ENCODE measurements at places on chromosomes 11 and 22.

GRCh38 chr11:93059117-93059957 is 89.9 kb downstream of the MTNR1B start:
- DNase-seq = no peak

- peak; percentile 91 for DNase-seq
Observed at GRCh38 chr22:21938071-21938822, 14.4 kb downstream of the PPM1F start.

GRCh38 chr11:17580271-17580670 is 33.2 kb downstream of the OTOG start:
- no peak for DNase-seq

DNA sequence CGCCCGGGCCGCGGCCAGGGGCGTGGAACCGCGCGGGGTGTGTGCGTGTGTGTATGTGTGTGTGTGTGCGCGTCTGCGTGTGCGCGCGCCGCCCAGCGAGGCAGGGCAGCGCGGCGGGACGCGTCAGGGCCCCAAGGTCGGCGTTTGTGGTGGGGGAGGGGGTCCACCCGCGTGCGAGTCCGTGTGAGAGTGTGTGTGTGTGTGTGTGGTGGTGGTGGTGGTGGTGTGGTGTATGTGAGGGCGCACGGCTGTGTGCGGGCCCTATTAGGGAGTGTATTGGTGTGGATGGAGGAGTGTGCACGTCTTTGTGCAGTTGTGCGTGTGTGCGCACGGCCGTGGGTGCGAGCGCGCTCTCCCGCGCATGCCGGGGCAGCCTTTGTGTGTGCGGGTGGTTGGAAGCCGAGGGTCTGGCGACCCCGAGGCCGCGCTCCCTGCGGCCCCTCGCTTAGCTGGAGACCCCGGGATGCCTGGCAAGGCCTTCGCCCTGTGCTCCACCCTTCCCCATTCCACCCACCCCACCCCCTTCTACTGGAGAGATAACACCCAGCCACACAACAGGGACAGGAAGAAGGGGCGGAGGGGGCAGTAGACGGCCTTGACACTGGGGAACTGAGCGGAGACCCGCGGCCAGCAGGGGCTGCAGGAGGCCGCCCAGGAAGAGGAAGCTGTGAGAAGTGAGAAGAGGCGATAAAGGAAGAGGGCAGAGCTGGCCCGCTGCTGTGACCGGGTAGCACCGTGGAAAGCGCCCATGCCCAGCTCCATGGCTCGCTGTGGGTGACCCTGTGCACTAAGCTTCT is 528 bp upstream of the ARRB1 start:
- DNase-seq = no peak

DNA sequence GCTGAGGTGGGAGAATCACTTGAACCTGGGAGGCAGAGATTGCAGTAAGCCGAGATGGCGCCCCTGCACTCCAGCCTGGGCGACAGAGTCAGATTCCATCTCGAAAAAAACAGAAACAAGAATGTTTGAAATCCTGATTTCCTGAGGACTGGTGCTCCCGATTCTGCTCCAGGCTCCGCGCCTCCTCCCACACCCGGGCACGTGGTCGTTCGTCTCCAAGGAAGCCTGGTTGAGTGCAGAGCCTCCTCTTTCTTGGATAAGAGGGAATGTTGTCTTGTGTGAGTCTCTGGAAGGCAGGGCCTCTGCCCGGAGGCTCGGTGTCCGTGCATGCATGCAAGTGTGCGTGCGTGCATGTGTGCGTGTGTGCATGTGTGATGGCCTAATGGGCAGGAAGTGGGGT is 30.1 kb downstream of the BRSK2 start:
- no peak for DNase-seq

DNA sequence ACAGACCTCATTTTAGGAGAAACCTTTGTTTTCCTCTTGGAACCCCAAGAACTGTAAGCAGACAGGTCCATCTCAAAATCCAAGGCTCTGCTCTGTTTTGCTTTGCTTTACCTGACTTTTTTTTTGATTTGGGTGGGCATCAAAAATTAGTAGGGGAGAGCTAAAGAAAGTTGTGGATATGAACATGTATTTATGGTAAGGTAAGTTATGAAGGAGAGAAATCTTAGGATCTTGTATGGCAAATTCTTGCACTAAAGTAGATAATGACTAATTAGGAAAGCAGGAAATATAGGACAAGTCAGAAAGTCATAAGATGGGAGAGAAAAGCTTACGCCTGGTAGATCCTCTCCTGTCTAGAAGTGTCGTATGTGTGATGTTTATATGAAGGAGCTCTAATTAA is 116.1 kb upstream of the VPREB1 start:
- DNase-seq = no peak

DNA sequence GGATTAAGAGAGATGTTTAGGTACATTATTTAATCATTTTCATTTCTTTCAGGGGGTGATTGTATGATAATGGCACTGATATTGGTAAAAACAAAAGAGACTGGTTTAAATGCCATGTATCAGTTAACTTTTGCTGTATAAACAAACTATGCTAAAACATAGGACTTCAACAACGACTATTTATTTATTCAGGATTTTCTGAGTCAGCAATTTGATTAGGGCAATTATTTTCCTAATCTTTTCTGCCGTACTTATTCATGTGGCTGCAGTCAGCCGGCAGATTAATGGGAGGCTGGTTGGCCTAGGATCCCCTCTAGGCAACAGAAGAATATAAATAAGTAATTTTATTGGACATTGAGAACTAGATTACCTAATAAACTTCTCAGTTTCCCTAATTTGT is 661.7 kb upstream of the RAG2 start:
- DNase-seq = no peak

DNA sequence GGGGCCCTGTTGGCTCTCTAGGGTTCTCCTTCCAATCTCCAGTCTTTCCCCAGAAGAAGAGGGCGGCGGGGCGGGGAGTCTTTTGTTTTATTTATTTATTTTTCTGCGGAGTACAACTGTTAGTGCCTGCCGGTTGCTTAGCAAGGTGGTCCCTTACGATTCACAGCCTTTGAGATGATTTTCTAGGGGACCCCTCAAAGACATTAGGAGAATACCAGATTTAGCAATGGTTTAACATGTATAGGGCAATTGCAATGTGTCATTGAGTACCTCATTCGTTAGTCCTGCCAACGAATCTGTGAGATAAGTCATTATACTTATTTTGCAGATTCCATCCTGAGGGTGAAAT is 307 bp upstream of the MRPL16 start:
- no peak for DNase-seq

DNA sequence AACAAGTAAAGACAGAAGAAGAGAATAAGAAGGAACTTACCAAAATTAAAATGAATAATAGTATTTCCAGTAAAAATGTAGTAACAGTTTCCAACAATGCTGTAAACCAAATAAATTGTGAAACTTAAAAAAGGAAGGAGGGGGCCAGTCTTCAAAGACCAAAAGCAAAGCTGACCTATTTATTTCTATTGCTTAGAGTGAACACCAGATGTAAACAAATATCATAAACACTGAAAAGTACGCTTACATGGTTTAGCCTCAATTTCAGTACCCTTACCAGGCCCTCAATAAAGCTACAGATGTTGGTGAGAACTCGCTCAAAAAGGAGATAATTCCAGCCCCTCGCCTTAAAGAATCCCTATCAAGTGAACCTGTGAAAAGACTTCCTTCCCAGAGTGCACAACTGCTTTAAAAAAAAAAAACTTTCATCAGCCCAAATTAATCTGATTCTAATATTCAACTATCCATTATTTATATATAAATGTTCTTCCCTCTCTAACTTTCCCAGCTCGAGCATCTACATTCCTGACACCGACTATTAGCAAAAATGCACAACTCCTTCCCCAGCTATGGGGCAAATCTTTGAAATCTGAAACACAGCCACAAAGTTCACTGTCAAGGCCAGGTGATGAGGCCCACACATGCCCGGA is 2.4 kb downstream of the PHF21A start:
- no peak for DNase-seq

GRCh38 chr11:35040221-35040942 is 98.6 kb upstream of the CD44 start:
- DNase-seq = peak; percentile 53

DNA sequence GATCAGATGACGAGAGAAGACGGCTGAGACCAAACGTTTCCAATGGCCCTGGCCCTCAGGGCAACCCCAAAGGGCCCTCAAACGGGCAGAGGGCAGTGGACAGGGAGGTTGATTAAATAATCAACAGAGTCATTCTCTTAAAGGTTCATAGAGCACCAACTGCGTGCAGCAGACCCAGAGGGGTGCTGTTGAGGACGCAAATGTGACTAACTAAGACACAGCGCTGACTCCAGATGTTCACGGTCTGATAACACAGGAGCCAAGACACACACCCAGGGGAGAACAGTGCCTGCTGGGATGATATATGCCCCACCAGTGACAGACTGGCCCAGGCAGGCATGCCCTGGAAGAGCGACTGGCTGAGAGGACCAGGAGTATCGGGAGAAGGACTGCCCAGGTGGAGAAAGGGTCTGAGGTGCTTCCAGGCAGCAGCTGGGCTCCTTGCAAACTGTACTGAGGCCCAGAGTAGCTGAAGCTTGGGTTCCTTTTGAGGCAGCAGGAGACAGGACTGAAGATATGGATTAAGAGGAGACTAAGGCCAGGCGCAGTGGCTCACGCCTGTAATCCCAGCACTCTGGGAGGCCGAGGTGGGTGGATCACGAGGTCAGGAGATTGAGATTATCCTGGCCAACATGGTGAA is 7.7 kb downstream of the VWCE start:
- DNase-seq = no peak
